ENCODE measurements at places on chromosomes 3 and 15. TPM values are rescaled to one million over a fixed set of nuclear protein-coding genes. Genes with fewer than 3 reads are reported as not detected.

GALK2 gene
- total RNA-seq = 36.9 TPM

IL12A gene
- 4.5 TPM for total RNA-seq

PLAAT1 gene
- total RNA-seq = not detected

IGSF11 gene
- total RNA-seq = not detected

GRK7 gene
- not detected for total RNA-seq

CCDC39 gene
- not detected for total RNA-seq

P2RY1 gene
- total RNA-seq = 0.30 TPM

CKMT1B gene
- total RNA-seq = not detected

CYP19A1 gene
- total RNA-seq = not detected

IL17RD gene
- 2.0 TPM for total RNA-seq

CELF6 gene
- not detected for total RNA-seq

TLR9 gene
- total RNA-seq = under 0.01 TPM

ZNF80 gene
- total RNA-seq = not detected

CD200R1 gene
- not detected for total RNA-seq

MYRIP gene
- total RNA-seq = not detected

HDAC11 gene
- total RNA-seq = 11.6 TPM

MYH15 gene
- total RNA-seq = under 0.01 TPM

CKMT1A gene
- not detected for total RNA-seq

GHSR gene
- total RNA-seq = not detected

POPDC2 gene
- total RNA-seq = not detected

ZPLD1 gene
- total RNA-seq = not detected

DCLK3 gene
- total RNA-seq = not detected

LTF gene
- not detected for total RNA-seq

PCBP4 gene
- 61.7 TPM for total RNA-seq

HRH1 gene
- 5.4 TPM for total RNA-seq

SLC9C1 gene
- total RNA-seq = not detected

ARNT2 gene
- 8.4 TPM for total RNA-seq

RBP2 gene
- total RNA-seq = not detected

All from bronchus fibroblast of lung (primary cell).